ENCODE measurements at places on chromosomes 6 and 20.

DNA sequence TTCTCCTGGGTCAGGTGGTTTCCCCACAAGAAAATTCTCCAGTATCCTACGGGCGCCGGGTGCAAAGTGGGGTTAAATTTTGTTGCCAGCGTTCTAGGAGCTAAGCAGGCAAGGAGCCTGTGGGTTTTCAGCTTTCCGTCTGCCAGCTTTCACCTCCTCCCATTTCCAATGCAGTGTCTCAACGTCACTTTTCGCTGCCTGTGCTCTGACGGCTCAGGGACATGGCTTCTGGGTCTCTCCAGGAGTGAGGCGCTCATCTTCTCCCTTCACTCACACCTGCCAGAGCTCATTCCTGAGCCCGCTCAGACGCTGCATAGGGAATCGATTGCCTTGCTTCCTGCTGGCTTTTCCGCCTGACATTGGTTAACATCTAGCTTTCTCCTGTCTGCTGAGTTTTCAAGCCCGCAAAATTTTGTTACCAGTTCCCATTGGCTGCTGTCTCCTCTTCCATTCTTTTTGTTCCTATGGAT lies 7.3 kb upstream of the NAA20 start:
- no peak for DNase-seq

- no peak for DNase-seq
Observed at GRCh38 chr20:50592282-50593004, 82.3 kb downstream of the PTPN1 start.

GRCh38 chr6:148617530-148617929 lies 129.3 kb upstream of the UST start:
- DNase-seq: no peak

DNA sequence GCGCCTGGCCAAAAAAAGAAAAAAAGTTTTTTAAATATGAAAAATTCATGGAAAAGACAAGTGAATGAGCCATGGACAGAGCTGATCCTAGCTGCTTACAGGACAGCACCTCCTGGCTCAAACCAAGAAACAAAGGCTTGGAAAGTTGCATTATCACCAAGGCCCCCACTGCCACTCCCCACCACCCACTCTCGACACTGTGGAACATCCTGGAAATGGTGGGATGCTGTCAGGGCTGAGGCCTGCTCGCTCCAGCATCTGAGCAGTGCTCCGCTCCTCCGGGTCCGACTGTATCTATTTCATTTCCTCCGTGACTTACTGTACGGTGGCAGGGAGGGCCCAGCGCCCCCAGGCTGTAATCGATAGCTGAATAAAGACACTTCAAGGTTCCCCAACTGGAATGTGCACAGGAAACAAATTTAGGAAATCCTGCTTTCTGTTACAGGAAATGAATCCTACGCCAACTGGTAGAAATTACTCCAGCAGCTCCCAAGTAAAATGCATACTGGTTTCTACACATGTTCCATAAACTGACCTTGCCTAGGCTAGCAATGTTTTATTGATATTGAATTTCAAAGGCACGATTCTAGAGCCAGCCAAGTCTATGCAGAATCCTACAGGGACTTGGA lies 109.5 kb upstream of the NFATC2 start:
- DNase-seq: no peak

DNA sequence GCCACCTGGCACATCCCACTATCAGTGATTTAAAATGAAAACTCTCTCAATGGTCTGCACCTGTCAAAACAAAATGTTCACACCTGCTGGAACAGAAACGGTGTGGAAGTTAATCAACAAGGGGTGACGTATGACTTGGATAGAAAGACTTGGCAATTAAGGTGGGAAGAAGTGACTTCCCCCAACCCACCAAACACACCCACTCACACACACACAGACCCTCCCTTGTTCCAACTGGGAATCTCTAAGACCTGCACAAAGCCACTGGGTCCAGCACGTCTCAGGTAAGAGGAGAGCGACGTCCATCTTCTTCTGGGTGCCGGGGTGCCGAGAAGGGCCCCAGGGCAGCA lies 25.1 kb upstream of the TCFL5 start:
- DNase-seq: no peak

GRCh38 chr20:37417617-37418467 lies 71.9 kb downstream of the SRC start:
- DNase-seq: no peak

- DNase-seq: no peak
Observed at GRCh38 chr6:38676236-38676973, 26.5 kb downstream of the GLO1 start.

DNA sequence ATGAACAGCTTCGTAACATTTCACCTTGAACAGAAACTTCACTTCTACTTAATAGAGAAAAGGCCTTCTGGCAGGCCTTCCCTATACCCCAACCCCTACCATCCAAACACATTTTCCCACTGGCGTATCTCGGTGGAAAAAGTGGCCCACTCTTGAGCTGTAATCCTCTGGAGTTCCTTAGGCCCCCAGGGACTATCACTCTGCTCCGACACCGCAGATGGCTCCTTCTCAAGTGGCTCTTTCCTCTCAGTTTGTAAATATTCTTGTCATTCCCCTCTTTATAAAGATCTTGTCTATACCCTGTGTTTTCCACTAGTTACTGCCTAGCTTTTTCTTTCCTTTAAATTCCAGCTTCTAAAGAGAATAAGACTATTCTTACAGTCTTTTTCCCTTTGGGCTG lies 108.7 kb downstream of the MYB start:
- DNase-seq: no peak

DNA sequence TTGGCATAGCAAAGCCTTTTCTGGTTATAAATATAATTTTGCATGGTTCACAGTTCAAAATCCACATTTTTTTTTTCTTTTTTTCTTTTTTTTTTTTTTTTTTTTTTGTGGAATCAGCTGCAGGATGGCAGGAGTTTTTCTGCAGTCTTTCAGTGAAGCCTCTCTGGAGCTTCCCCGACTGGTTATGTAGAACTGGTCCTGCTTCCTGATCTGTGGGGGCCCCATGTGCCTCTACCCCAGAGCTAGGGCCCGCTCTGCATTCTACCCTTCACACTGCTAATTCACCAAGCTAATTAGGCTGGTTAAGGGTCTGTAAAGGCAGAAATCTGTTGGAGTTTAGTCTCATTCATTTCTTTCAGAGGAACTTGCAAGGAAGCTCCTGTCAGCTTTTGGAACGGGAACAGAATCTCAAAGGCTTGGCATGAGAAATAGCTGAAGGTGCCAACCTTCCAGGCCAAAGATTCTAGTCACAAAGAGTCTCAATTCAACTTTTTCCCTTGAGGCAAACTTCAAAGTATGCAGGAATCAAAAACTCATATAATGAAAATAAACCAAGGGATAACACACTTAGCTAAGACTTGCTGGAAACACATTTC lies 45.5 kb downstream of the HMGN3 start:
- DNase-seq: no peak

- DNase-seq: no peak
Observed at GRCh38 chr20:25146976-25147375, 48.5 kb upstream of the ENTPD6 start.

DNA sequence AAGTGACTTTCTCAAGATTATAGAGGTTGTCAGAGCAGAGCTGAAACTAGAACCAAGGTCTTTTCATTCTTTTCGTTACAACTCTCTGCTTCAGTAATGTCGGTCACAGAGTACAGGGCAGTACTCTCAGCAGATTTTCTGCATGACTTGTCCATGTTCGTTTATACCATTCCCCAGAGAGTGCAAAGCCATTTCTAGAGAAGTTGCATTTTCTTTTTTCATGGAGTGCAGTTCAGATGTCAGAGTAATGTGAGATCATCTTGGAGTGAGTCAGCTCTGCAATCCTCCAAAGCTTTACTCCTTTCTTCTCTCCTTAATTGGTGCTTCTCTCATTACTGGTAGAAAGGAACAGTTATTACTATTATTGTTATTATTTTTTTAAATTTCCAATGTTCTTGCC lies 115.6 kb upstream of the B3GAT2 start:
- no peak for DNase-seq

- no peak for DNase-seq
Observed at GRCh38 chr6:156455847-156456246, 321.3 kb upstream of the ARID1B start.

DNA sequence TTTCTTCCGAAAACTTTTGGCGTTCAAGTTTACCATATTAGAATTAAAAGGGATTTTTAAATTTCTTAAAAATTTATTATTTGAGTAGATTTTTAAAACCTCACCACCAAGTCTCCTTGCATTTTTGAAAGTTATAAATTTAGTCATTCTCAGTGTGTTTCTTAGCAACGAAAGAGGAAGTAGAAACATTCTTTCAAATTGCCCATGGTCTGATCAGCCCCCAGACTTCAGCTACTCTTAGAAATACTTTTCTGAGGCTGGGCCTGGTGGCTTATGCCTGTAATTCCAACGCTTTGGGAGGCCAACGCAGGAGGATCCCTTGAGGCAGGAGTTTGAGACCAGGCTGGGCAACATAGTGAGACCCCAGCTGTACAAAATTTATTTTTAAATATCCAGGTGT lies 15.1 kb upstream of the RTF2 start:
- no peak for DNase-seq

GRCh38 chr20:59561614-59562277 lies 42.6 kb upstream of the PHACTR3 start:
- DNase-seq: no peak

DNA sequence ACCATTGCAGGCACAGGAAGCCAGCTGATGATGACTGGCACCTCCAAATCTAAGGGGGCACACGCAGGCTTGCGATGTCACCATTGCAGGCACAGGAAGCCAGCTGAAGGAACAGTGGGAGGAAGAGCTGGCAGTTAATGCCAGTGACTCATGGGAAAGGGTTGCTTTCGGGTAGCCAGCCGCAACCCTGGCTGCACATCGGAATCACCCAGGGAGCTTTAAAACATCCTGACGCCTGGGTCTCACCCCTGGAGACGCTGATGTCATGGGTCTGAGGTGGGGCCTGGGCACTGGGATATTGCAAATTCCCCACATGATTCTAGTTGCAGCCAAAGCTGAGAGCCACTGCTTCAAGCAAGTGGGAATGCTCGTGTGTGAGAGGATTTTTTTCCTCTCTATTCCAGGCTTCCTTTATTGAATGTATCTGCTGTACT lies 16.1 kb upstream of the CCN6 start:
- DNase-seq: no peak

DNA sequence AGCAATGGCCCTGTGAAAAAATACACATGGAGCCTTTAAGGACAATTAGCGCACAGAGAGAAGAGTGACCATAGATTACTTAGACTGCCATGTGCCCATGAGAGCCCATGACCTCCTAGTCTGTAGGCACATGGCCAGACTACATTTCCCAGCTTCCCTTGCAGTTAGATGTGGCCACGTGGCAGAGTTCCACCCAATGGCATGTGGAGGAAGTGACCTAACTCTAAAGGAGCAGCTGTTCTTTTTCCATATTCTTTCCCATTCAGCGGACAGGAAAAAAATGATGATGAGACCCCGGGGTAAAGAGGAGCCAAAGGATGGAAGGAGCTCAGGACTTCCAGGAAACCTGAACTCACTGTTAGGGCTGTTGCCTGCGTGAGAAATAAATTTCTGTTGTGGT lies 116.6 kb downstream of the CBLN4 start:
- DNase-seq: no peak

DNA sequence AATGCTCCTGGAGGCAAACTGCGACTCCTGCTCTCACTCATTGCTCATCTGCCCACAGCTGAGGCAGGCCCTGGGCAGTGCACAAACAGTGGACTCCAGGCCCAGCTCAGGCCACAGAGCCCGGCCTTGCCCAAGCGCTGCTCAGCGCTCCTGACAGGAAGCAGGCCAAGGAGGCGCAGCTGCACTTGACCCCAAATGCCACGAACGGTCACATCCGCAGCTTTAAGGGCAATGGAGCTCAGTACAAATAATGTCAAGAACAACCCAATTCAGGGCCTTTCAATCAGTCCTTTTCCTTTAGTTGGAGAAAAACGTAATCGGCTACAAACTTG lies 33.8 kb downstream of the RRBP1 start:
- no peak for DNase-seq

GRCh38 chr6:124917769-124918168 lies 44.5 kb upstream of the RNF217 start:
- no peak for DNase-seq

DNA sequence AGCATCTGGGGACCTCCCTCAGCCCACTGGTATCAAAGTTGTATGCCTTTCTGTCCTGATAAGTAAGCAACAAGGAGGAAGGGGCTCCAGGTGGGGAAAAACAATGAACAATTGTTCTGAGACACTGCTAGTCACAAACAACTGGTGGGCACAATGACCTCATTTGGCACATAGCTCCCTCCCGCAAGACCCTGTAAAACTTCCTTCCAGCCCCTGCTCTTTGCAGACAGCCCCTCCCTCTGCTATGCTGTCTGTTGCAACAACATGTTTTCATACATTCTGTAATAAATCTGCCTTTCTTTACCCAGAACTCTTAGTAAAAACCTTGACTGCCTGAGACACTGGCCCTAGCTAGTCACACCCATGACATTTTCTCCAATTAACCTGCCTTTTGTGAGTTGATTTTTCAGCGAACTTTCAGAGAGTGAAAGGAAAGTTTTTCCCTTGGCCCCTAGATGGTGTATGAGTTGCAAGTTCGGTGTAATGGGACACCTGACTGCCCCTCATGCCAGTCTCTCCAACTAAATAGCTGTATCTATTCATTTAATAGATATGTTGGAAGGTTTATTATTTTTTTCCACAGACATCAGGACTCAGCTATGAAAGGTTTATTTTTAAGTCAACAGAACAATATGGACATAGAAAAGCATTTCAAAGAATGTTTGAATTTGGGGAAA lies 142.3 kb upstream of the SLC22A16 start:
- no peak for DNase-seq

DNA sequence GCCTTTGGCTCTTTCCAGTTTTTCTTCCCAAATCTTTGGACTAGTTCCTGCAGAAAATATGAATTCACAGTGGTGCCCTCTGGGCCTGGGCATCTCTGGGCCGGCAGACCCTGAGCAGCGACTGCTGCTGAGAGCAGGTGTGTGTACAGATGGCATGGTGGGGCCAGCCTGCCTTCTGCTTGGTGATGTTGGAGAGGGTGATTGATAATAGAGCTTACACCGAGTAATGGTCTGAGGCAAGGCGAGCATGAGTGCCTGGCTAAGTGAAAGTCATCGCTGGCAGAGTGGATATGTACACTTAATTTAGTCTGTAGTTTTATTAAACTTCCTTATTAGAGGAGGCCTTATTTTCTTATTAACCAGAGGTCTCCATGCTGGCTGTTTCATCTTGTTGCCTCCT lies 156.9 kb downstream of the CDKAL1 start:
- DNase-seq: no peak

- DNase-seq: no peak
Observed at GRCh38 chr20:5670874-5671273, 79.3 kb upstream of the SHLD1 start.

DNA sequence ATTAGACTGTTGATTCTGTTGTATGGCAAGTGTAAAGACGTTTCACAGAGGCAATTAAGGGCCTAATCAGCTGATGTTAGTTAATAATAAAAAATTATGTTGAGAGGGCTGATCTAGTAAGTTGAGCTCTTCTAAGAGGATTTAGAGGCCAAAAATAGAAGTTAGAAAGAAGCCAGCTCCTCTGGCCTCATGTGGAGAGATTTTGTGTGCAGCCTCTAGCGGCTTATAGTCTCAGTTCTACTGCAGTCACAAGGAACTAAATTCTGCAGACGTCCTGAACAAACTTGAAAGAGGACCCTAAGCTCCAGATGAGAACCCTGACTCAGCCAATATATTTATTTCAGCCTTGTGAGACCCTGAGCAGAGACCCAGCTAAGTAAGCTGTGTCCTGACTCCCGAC lies 498.6 kb downstream of the BTBD3 start:
- DNase-seq: no peak

GRCh38 chr20:62427172-62428001 lies at the start of gene RBBP8NL:
Gene RBBP8NL (minus strand): TSS chr20:62427539. CDS start chr20:62419647, 7,892 bp downstream.
- no peak for DNase-seq

GRCh38 chr20:43690943-43691598 lies 24.2 kb downstream of the MYBL2 start:
- DNase-seq: no peak

Data from activated naive CD4-positive, alpha-beta T cell (primary cell).